ENCODE measurements at places on chromosomes 4 and X.
A peak's percentile ranks its signal among the peaks of the same experiment; 100 is the strongest.

GRCh38 chr4:141109983-141110382 lies 23.3 kb downstream of the RNF150 start:
- DNase-seq, result no peak

GRCh38 chr4:124028182-124028581 lies 631.6 kb downstream of the SPRY1 start:
- no peak for DNase-seq

DNA sequence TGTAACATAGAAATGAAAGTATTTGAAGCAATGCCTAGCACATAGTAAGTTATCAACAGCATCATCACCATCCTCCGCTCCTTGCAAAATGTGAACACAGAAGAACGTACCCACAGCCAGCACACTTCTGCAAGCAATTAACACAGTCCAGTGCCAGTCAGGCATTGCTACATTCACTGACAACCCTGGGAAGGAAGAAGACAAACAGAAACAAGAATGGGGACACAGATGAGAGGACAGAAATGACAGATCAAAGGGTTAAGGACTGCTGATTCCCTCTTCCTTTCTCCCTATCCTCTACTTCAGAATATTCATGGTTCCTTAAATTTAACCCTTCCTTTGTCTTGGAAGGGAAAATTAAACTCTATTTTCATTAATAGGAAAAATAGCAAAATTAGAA lies 53.1 kb downstream of the CHM start:
- DNase-seq, result no peak

DNA sequence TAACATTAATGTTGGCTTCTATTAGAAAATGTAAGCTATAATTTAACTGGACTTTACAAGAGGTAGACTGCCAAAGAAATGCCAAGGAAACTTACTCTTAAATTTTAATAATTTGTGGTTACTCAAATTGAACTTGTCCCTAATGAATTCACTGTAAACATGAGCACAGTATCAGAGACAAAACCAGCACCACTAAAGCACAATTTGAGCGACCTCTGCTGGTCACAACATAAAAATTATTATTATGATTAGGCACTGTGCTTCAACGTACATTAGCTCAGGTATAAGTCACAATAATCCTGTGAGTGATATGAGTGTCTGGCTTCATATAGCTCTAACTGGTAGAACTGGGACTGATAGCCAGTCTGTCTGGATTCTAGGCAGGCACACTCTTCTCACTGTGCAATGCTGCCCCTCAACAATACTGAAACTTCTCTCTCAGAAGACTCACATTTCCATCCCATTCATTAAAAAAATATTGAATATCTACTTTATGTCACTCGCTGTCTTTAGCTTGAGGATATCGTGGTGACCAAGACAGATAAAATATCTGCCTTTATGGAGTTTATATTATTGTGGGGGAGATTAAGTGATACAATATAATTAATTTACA lies 8.0 kb downstream of the NUDT6 start:
- no peak for DNase-seq

GRCh38 chr4:180550106-180550505 lies 1693.1 kb upstream of the TENM3 start:
- no peak for DNase-seq

DNA sequence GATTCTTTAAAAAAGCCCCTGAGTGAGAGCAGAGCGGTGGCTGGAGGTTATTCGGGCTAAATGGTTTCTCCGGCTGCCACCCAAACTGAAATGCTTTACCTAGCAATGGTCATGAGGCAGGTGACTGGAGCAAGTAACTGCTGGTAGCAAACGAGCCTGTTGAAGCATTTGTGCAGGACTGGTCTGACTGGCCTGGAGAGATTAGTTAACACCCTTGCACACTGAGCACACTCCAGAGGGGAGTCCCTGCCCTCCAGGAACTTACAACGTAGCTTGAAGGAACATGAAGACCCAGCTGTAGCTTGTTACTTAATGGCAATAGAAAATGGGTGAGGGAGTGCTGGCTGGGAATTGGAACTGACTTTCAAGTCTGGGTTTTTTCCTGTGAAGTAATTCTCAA lies 40.4 kb downstream of the CCNG2 start:
- no peak for DNase-seq

GRCh38 chr4:10623862-10624261 lies 60.7 kb downstream of the CLNK start:
- DNase-seq, result no peak

DNA sequence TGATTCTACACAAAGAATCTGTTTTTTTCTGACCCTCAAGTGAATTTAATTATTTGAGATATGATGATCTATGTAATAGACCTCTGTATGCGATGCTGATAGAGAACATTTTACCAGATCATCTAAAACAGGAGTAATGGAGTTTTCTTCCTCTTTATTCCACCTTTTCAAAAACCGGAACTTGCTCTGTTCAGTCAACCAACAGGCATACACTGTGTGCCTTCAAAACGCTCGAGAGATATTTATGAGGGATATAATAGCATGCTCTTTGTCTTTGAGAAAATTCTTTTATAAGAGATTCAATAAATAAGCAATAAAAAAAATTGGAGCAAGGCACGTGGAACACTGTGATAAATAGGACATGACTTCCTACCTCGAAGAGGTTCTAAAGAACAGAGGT lies 2.0 kb downstream of the NYX start:
- DNase-seq, result no peak

DNA sequence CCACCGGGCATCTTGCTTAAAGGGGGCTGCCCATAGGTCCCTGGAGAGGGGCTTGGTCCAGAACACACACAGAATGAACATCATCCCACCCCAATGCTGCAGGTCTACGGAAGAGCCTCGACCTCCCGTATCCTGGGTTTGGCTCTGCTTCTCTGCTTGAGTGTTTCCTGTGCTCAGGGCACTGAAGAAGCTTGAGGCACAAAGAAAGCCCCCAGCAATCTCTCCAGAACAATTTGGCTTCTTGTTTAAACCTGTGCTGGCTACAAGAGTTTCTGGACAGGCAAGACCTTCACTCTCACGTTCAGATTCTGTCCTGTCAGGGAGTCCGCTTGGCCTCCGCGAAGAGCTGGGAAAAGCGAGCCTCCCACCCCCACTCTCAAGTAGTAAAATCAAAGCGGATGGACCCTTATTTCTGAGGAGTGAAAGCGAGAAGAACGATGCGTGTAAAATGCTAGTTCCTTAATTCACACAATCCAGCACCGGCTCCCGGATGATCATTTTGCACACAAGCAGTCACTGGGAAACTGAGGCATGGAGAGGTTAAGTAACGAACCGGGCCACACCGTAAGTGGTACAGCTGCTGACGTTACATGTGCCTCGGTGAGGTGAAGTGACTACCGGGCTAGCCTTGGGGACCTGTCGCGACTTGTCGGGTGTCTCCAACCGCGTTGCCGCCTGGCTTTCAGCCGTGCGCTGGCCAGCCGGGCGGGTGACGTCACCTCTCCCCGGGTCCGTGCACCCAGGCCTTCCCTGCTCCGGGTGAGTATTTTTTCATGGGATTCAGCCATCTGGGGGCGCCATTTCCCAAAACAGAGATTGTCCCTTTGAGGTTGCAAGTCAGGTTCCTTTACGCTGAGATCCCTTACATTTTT lies 3.1 kb upstream of the SFRP2 start:
- DNase-seq, result no peak

- DNase-seq, result no peak
These were observed 339.2 kb upstream of the GATB start for GRCh38 chr4:152099981-152100378.

GRCh38 chr4:113840861-113841260 lies 79.3 kb upstream of the CAMK2D start:
- DNase-seq, result no peak

GRCh38 chr4:72457158-72457557 lies 111.9 kb downstream of the ADAMTS3 start:
- no peak for DNase-seq

GRCh38 chrX:3811331-3812311 lies 98.2 kb upstream of the PRKX start:
- peak; percentile 7 for DNase-seq

All from GM12891 (cell line).